Heart left ventricle (tissue), 16 donors: ENCODE measurements at places on chromosomes 3 and 15.

DNA sequence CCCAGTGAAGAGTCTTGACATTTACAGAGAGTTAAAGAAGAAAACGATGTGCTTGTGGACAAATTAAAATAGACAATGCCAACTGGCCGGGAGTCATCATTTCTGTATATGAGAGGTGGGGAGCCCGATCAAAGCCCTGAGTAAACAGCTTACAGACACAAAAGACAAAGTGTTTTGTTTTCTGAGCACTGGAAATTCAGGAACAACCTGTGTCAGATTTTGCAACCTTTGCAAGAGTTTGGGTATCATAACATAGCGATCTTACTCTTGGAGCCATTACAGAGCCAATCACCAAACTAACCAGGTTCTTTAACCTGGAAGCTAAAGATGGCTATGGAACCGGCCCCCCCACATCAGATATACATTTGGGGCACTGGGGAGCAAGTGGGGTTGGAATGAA lies 101.9 kb upstream of the LRIG1 start:
- H3K4me3 ChIP-seq: no peak overlapping the region
- H3K27me3 ChIP-seq: no peaks in the 10 kb centered on the region
- H3K27ac ChIP-seq: no peak overlapping the region

GRCh38 chr3:16869261-16870005 lies 15.3 kb upstream of the PLCL2 start:
- no peak overlapping the region for H3K4me3 ChIP-seq
- H3K36me3 ChIP-seq: no peaks in the 10 kb centered on the region
- no peaks in the 10 kb centered on the region for H3K27me3 ChIP-seq

- no peak for DNase-seq
- no peaks in the 10 kb centered on the region for H3K36me3 ChIP-seq
These were observed 478.9 kb upstream of the GOLIM4 start for GRCh38 chr3:168574455-168575158.

- H3K27me3 ChIP-seq: no peaks in the 10 kb centered on the region
- H3K4me3 ChIP-seq: no peak overlapping the region
- H3K36me3 ChIP-seq: no peaks in the 10 kb centered on the region
- no peak for DNase-seq
- H3K27ac ChIP-seq: no peak overlapping the region
These were observed 116.6 kb downstream of the ST8SIA2 start for GRCh38 chr15:92510163-92510882.

DNA sequence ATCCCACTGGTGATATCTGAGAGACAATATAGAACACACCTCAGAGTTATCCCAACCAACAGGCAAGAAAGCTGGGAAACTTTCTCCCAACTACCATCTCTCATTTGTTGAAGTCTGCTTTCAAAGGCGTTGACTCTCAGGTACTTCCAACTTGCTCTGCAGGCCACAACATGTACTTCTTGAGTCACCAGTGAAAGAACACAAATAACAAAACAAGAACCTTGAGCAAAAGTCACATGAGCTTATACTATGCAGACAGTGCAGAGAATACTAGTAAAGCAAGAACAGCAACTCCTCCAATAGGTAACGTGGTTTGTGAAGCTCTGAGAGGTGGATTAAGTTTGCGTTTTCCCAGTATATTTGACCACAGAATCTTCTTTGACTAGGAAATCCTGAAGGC lies 20.6 kb downstream of the SNTN start:
- no peaks in the 10 kb centered on the region for H3K4me1 ChIP-seq
- no peaks in the 10 kb centered on the region for H3K36me3 ChIP-seq
- H3K27me3 ChIP-seq: no peaks in the 10 kb centered on the region
- DNase-seq: no peak
- no peak overlapping the region for H3K4me3 ChIP-seq
